ENCODE measurements at places on chromosomes 16 and 17.

DNA sequence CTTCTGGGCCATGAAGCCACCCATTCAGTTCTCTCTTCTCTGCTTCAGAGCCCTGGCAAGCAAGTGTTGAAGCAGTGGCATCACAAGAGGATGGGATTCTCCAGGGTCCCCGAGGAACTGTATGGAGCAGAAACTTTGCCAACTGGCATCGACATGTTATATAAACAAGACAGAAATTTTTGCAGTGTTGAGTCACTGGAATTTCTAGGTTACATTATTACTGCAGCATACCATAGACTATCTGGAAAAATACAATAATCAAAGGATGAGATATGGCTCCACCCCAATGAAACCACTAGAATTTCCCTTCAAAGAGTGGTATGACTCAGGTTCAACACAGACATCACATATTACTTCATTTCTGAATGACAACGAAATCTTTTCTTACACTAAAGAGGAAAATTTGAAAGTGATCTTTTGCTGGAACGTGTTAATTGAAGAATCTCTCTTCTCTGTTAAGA is 343.0 kb upstream of the DYNLRB2 start:
- peak; percentile 89 for DNase-seq

GRCh38 chr16:57591086-57591869 is 37.2 kb upstream of the ADGRG1 start:
- DNase-seq: peak; percentile 81

- peak; percentile 20 for DNase-seq
Observed at GRCh38 chr17:3012926-3013581, 50.4 kb downstream of the OR1D5 start.

GRCh38 chr17:74923538-74924249 is 379 bp upstream of the OTOP2 start:
- DNase-seq: peak; percentile 33
